ENCODE measurements at places on chromosomes 13 and 19.

- no peak for DNase-seq
Observed at GRCh38 chr13:95471960-95472359, 80.6 kb upstream of the CLDN10 start.

DNA sequence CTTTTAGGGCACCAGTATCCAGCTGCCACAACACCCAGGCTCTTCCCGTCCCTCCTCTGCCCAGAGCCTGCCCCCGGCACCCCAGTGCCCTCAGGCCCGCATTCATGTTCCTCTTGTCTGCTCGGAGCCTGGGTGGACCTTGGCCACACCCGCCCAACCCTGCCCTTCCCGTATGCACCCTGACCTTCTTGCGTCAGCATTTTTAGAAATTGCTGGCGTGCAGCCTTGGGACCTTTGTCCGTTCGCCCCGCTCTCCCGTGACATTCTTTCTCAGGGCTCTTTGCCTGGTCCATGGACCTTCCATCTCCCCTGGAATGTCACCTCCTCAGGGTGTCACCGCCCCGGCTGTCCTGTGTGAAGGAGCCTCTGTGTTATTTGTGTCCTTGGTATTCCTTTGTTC, 7.6 kb downstream of the NUCB1 start:
- DNase-seq = no peak

DNA sequence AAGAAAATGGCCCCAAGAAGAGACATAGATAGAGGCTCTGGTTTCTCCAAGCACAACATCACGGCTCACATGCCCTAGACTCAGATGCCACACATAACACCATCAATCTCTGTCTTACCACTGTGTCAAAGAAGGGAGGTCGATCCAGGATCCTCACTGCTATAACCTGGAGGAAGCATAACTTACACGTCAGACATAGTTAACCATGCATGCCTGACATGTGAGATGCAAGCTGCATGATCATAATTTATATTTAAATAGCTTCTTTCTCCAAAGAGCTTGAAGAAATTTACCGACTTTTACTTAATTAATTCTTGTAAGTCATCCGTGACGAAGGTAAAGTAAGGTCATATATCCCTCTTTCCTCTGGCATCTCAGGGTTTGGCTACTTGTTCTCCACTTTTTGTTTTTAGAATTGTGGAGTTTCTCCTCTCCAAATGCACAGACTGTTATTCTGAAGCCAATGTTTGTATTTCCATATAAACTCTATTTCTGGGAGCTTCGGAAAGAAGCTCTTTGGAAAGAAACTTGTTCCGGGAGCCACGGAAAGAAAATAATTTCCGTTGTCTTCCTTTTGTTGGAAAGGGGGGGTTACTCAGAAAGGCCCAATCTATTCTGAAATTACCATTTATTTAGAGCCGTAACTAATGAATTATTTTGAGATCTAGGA, 205.6 kb downstream of the LHFPL6 start:
- no peak for DNase-seq

- peak; percentile 65 for DNase-seq
Observed at GRCh38 chr19:2627319-2627829, 75.1 kb downstream of the GNG7 start.

- DNase-seq = no peak
Observed at GRCh38 chr13:112448621-112449544, 72.7 kb downstream of the SPACA7 start.

DNA sequence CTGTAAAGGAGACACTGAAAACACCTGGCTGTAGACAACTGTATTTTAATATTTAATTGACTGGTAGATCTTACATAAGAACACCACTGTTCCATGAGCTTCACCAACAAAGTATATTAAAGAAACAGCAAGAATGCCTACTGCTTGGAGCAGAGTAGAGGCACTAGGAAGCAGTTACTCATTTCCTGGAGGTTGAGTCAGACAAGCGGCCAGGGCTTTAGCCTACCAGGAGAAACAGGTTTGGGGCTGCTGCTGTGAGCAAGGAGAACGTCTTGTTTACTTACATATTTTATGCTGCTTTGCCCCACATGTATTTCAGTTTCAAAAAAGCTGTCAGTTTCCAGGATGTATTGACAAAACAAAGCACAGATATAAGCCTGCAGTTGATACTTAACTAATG, 33.4 kb downstream of the ALG5 start:
- no peak for DNase-seq

DNA sequence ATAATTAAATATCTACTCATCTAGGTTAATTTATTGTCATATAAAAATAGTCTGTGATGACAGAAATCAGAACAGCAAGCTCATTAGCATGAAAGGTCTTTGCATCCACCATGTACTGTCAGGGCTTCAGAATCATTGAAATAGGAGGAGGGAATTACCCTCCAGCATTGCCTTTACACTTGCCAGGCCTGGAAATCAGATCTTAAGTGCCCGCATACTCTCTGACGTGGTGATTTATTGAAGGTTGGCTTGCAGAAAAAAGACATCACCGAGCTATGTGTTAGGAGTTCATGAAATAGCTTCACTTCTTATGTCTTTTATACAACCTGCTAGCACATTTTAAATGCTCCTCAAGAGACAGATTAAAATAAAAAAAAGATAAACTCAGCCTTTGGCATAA, 661.7 kb upstream of the SLITRK1 start:
- DNase-seq = no peak

- DNase-seq = no peak
Observed at GRCh38 chr19:54422136-54422535, 6.9 kb downstream of the TTYH1 start.

DNA sequence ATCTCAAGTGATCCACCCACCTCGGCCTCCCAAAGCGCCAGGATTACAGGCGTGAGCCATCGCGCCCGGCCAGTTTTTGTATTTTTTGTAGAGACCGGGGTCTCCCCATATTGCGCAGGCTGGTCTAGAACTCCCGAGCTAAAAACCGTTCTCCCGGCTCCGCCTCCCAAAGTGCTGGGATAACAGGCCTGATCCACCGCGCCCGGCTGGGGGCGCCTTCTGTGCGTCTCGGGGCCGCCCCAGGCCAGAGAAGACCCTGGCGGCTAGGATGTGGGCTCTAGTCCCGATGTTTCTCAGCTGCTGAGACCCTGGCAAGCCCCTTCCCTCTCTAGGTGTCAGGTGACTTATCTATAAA, 3.6 kb downstream of the ARHGAP45 start:
- no peak for DNase-seq

DNA sequence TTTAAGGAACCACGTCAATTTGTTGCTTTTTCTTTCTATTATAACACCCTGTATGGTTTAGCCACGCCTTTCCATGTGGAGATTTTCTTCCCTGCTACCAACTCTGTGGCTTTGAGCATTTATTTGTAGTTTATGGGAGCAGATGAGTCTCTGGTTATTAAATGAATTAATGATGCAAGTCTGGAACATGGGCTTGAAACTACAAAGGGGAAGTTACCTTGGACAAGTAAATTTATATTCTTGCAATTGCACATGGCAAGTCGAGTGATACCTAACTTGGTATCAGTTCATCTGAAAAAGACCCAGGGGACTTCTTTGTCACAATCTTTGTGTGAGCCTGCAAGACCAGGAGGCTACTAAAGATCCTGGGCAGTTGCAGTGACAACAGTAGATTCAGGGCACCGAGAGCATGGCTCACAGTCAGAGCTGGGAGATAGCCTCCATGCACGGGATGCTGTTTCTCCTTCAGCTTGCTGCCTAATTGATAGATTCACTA, 24.4 kb downstream of the B3GLCT start:
- DNase-seq = no peak

DNA sequence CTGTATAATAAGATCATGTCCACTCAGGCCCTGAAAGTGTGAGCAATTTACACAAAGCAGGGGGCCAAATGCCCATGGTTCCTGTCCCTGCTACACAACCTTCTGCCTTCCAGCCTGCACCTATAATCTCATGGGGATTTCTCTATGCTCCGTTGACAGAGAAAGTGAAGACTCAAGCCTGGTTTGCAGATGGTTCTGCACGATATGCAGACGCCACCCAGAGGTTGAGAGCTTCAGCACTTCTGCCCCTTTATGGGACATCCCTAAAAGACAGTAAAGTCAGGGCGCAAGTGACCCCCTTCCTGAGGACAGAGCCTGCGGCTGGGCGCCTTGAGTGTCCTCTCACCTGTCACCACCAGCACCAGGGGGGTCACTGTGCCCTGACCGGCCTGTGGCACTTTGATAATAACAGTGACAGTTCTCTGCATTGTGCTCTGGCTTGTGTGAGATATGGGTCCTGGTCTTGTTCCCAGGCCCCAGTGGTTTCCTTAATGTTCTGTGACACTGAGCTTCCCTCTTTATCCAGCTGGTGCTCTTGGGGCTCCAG, 15.1 kb downstream of the LILRA5 start:
- DNase-seq = no peak

DNA sequence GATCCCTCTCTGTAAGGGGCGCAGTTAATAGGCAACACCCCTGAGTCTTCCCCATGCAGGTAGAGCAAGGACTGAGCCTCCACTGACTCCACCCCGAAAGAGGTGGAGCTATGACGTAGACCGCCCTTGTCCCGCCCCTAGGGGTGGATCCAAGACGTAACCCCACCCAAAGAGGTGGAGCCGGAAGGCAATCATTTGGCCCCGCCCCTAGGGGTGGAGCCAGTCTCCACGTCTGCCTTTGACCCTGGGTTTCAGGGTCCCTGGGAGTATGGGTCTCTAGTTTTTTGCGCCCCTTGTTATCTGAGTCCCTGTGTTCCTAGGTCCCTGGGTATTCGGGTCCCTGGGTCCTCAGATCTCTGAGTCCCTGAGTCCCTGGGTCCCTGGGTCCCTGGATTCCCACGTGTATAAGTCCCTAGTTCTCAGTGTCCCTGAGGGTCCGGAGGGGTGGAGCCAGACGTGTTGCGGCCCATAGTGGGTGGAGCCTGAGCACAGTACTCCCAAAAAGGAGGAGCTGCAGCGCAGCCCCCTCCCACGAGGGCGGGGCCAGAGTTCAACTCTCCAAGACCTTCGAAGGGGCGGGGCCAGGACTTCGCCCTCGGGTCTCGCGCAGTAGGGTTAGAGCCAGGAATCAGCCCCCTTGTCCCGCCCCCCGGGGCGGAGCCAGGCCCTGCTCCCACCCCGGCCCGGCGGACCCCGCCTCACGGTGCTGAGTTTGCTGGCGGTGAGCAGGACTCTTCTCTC, 5.3 kb downstream of the DENND1C start:
- DNase-seq = peak; percentile 80

GRCh38 chr13:113905942-113906341, 42.1 kb upstream of the GAS6 start:
- DNase-seq = peak; percentile 3

DNA sequence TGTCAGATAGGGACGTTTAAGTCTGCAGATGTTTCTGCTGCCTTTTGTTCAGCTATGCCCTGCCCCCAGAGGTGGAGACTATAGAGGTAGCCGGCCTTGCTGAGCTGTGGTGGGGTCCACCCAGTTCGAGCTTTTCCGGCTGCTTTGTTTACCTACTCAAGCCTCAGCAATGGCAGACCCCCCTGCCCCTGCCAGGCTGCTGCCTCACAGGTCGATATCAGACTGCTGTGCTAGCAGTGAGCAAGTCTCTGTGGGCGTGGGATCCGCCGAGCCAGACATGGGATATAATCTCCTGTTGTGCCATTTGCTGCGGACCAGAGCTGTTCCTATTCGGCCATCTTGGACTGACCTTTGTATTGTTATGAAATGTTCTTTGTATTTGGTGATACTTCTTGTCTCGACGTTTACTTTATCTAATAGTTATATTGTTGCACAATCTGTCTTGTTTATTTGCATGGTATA, 46.3 kb downstream of the NBEA start:
- DNase-seq = no peak

GRCh38 chr13:97316390-97316789, 94.3 kb downstream of the MBNL2 start:
- DNase-seq = no peak

Data from activated CD4-positive, CD25-positive, alpha-beta regulatory T cell treated with anti-CD3 and anti-CD28 coated beads, Interleukin-2, amount 50 U/mL, for 72 hours (primary cell).